ENCODE measurements at places on chromosomes 12 and 14.

- no peak overlapping the region for H3K4me3 ChIP-seq
- H3K27ac ChIP-seq = no peak overlapping the region
- no peaks in the 10 kb centered on the region for H3K36me3 ChIP-seq
- DNase-seq = no peak
- no peaks in the 10 kb centered on the region for H3K27me3 ChIP-seq
- H3K4me1 ChIP-seq = no peaks in the 10 kb centered on the region
Observed at GRCh38 chr12:92143258-92143657, 2.4 kb downstream of the BTG1 start.

GRCh38 chr12:17214929-17215328 lies 609.0 kb upstream of the LMO3 start:
- H3K36me3 ChIP-seq = no peaks in the 10 kb centered on the region
- H3K27ac ChIP-seq = no peak overlapping the region
- no peaks in the 10 kb centered on the region for H3K27me3 ChIP-seq
- H3K4me3 ChIP-seq = no peak overlapping the region
- H3K4me1 ChIP-seq = no peaks in the 10 kb centered on the region

GRCh38 chr12:55727643-55728185 lies 1.1 kb downstream of the CD63 start:
- H3K27ac ChIP-seq = peak overlapping the region; percentile 97
- H3K4me3 ChIP-seq = peak overlapping the region; percentile 93
- H3K4me1 ChIP-seq = peaks cover 17% of the 10 kb centered on the region
- H3K27me3 ChIP-seq = no peaks in the 10 kb centered on the region

DNA sequence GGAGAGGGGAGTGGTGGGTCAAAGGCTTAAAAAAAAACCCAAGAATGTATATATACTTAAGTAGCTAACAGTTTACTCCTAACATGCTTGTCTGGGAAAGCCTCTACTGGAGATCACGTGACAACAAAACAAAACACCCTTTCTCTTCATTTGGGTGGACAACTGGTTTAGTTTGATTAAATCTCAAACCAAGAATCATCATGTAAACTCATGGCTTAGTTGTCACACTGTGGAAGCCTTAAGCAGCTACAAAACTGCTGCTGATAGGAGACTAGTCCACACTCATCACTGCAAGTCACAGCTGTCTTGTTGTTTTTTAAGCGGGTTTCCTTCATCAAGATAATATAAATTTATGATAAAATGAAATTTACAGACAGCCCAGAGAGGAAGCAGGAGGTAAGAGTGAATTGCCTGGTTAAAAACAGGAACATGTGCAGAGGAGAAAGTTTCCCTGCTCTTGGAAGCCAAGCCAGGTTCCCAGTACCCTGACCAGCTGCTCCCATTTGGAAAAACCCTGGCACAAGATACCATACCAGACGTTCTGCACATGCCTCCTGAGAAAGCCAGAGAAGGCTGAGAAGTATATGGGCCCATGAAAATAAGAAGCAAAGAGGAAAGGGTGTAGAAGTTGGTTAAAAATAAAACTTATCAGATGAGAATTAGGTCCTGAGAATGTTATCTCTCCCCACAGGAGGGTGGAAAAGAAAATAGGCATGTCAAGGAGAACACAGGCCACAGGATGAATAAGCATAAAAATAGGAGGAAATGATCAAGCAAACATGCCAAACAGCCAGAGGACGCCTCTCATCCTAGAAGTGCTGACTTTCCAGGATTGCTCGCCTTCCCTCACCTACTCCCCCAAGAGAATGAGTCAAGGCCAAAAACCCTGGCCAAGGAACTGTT lies 34.0 kb downstream of the EGLN3 start:
- H3K27ac ChIP-seq = no peak overlapping the region
- peak; percentile 81 for DNase-seq
- no peaks in the 10 kb centered on the region for H3K27me3 ChIP-seq
- no peaks in the 10 kb centered on the region for H3K4me1 ChIP-seq
- H3K4me3 ChIP-seq = no peak overlapping the region

GRCh38 chr12:46360370-46360769 lies 12.2 kb downstream of the SLC38A2 start:
- H3K4me1 ChIP-seq = no peaks in the 10 kb centered on the region
- H3K27ac ChIP-seq = no peak overlapping the region
- H3K4me3 ChIP-seq = no peak overlapping the region

DNA sequence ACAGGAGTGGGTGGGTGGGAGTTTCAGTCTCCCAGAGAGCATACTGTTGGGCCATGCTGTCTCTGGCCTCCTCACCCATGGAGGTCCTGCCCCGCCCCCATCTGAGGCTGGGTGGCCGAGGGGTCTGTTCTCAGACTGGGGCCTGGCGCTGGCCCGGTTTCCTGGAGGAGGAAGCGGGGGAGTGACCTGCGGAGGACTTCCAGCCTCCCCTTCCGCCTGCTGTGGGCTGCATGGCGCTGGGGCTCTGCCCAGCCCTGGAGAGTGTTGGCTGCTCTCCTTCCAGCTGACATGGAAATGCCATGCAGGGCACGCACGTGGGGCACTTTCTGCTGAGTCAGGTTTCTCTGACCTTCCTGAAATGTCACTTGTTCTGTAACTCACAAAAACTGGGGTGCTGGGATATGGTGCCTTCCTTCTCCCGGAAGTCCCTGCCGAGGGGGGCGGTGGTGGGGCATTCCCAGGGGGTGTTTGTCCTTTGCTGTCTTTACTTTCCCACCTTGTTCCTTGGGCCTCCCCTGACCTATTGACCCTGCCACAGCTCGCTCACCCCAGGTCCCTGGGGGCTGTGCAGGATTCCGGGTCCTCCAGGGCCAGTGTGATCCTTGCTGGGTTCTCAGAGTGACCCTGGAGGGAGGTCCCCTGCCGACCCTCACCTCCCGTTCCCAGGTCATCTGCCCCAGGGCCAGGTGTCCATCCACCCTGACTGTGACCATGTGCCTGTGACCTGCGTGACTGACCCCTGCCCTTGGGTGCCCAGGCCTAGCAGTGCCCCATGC lies 23.6 kb downstream of the PACS2 start:
- H3K27ac ChIP-seq = no peak overlapping the region
- DNase-seq = no peak
- H3K27me3 ChIP-seq = no peaks in the 10 kb centered on the region

GRCh38 chr12:88897723-88898122 lies 317.5 kb upstream of the KITLG start:
- DNase-seq = no peak
- H3K36me3 ChIP-seq = no peaks in the 10 kb centered on the region
- no peak overlapping the region for H3K27ac ChIP-seq
- no peak overlapping the region for H3K4me3 ChIP-seq

GRCh38 chr12:94789510-94790225 lies 139.3 kb upstream of the TMCC3 start:
- H3K36me3 ChIP-seq = no peaks in the 10 kb centered on the region
- H3K4me1 ChIP-seq = peaks cover 14% of the 10 kb centered on the region
- DNase-seq = peak; percentile 29
- H3K27ac ChIP-seq = no peak overlapping the region

DNA sequence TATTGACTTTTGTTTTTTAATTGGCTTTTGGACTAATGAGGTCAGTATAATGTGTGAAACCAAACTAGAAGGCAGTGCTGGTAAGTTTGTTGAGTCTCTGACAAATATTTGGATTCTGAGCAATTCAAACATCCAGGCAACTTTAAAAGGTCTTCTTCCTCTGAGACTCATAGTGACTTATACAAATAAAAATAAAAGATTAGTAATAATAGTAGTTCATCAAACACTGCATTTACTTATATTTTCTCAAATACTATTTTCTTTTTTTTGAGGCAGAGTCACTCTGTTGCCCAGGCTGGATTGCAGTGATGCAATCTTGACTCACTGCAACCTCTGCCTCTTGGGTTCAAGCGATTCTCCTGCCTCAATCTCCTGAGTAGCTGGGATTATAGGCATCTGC lies 337.9 kb downstream of the DAD1 start:
- no peak overlapping the region for H3K4me3 ChIP-seq
- H3K36me3 ChIP-seq = no peaks in the 10 kb centered on the region
- no peaks in the 10 kb centered on the region for H3K4me1 ChIP-seq

DNA sequence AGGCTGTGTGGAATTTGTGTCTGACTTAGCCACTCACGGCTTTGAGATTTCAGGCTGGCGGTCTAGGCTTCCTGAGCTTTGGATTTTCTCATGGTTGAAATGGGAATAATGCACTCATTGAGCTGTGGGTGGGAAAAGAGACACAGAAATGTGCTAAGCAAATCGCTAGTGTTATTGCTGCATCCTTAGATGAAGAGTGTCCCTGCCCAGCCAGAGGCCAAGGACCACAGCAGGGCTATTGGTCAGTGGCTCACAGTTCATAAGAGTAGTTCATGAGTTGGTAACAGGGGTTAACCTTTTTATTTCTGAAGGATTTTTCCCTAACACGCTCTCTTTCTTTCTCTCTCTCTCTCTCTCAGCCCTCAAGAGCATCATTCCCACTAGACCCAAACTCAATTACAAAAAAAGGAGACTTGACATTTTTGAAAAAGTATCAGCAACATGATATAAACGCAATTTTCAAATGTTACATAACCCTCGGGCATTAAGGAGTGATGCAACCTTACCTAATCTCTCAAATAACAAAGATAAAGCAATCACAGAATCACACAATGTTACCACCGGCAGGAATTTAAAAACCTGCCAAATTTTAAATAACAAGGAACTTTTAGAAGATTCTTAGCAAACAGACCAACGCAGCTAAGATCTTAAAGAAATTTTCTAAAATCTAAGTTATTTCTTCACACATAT lies 36.7 kb upstream of the RMST start:
- H3K27me3 ChIP-seq = no peaks in the 10 kb centered on the region
- no peak overlapping the region for H3K27ac ChIP-seq
- H3K36me3 ChIP-seq = no peaks in the 10 kb centered on the region
- no peak for DNase-seq
- no peak overlapping the region for H3K4me3 ChIP-seq
- no peaks in the 10 kb centered on the region for H3K4me1 ChIP-seq

DNA sequence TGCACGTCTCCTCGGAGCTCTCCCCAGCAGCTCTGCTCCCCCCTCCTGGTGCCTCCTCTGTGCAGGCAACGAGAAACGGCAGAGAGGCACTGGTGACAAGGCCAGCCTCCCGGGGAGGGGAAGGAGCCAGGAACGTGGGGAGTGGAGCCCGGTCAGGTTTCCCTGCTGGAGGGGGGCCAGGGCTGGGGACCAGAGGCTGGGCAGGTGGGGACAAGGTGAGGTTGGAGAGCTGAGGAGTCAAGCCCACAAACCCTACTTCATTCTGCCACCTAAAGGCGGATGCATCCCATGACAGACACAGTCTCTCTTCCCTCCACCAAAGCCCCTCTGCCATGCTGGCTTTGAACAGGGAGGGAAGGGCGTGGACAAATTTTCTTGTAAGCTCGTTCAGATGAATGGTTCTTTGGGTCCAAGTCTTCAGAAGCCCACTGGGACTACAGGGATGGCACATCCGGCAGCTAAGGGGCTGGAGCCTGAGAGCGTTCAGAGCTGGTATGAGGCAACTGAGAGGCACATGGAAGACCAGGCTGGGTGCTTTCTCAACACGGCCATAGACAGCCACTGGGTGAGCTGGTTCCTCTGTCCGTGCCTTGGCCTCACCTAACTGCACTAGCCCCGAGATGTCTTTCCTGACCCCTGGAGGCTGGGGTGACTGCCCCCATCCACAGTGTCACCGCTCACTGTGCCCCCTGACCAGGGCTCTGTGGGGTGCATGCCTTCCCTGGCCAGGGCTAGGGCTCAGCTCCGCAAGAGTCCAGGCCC lies 105.9 kb downstream of the RBM19 start:
- H3K27ac ChIP-seq = no peak overlapping the region
- H3K36me3 ChIP-seq = peaks cover 10% of the 10 kb centered on the region
- no peaks in the 10 kb centered on the region for H3K27me3 ChIP-seq
- H3K4me1 ChIP-seq = peaks cover 16% of the 10 kb centered on the region
- no peak for DNase-seq

GRCh38 chr12:6827437-6827911 lies 733 bp upstream of the P3H3 start:
- no peak for DNase-seq
- peaks cover 23% of the 10 kb centered on the region for H3K4me1 ChIP-seq
- no peaks in the 10 kb centered on the region for H3K27me3 ChIP-seq
- H3K36me3 ChIP-seq = peaks cover 21% of the 10 kb centered on the region
- H3K27ac ChIP-seq = no peak overlapping the region

- peak; percentile 27 for DNase-seq
- no peak overlapping the region for H3K4me3 ChIP-seq
- H3K27me3 ChIP-seq = no peaks in the 10 kb centered on the region
- no peaks in the 10 kb centered on the region for H3K36me3 ChIP-seq
Observed at GRCh38 chr12:67919406-67919805, 69.8 kb upstream of the IFNG-AS1 start.

DNA sequence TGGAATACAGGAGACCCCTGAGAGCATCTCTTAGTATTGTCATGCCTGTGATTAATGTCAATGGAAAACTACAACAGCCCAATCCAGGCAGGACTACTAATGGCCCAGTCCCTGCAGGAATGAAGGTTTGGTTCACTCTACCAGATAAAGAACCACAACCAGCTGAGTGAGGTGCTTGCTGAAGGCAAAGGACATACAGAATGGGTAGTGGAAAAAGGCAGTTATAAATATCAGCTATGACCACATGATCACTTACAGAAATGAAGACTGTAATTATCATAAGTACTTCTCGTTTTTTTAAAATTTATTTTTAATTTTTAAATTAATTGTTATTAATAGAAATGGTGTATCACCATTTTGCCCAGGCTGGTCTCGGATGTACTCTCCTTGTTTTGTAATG lies 17.2 kb upstream of the LPCAT3 start:
- H3K4me1 ChIP-seq = no peaks in the 10 kb centered on the region
- DNase-seq = no peak
- no peak overlapping the region for H3K27ac ChIP-seq
- no peaks in the 10 kb centered on the region for H3K27me3 ChIP-seq

DNA sequence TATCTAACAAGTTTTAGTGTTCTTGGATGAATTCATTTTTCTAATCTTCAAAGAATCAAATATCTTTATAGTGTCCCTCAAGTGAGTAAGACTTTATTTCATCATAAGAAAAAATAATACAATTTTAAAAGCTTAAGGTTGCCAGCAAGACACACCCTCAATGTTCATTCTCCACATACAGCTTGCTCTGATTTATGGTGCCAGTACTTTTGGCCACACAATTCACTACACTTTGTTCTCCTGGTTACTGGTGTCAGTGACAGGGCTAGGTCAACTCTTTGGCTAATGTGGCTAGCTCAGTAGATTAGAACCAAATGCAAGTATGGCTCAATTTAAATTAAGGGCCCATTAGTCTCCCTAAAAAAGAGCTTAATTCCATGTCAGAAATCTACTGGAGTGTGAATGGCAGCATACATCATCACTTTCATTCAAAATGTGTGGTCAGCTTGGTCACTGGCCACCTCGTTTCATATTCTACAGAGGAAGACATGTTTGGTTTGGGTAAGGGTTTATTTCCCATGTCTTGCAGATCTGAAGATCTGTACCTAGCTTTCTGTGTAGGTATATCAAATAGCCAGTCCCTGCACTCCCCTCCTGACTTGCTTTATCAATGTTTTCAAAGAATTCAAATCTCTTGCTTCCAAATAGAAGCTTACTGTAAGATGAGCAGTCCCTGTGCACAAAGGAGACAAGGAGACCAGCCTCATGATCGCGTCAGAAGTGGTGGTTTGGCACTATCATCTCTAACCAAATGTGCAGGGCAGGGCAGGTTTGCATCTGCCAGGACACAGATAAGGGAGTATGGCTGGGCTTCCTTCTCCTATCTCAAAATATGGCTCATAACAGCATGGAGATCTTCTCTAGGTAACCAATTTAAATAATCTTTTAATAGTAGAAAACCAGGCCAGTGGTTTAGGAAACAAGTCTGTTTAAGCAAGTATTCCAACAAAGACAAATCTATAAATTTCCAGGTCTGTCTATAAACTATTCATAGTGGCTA lies 31.3 kb downstream of the HECTD4 start:
- H3K4me1 ChIP-seq = peaks cover 2% of the 10 kb centered on the region
- no peaks in the 10 kb centered on the region for H3K27me3 ChIP-seq
- DNase-seq = no peak
- no peak overlapping the region for H3K27ac ChIP-seq
- no peak overlapping the region for H3K4me3 ChIP-seq
- no peaks in the 10 kb centered on the region for H3K36me3 ChIP-seq
